ENCODE measurements at places on chromosomes 5 and 9.

DNA sequence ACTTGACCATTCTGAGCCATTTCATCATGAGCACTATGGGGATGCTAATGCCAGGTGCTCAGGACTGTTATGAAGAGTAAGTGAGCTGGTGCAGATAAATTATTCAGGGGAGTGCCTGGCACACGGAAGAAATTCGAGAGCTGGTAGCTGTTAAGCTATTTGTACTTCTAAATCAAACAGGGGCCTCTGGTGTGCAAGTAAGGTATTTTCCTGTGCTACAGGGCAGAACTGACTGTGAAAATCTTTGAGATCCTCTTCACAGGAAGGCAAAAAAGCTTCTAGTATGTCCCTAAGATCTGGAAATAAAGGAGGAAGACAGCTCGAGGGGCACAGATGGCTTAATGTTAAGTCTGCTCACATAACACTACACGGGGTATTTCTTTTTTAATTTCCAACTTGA lies 106.3 kb upstream of the SPOCK1 start:
- peak; percentile 49 for DNase-seq

GRCh38 chr5:73437777-73438644 lies 10.6 kb downstream of the FOXD1 start:
- peak; percentile 24 for DNase-seq

- no peak for DNase-seq
These were observed 185.8 kb downstream of the GADD45G start for GRCh38 chr9:89790542-89791109.

DNA sequence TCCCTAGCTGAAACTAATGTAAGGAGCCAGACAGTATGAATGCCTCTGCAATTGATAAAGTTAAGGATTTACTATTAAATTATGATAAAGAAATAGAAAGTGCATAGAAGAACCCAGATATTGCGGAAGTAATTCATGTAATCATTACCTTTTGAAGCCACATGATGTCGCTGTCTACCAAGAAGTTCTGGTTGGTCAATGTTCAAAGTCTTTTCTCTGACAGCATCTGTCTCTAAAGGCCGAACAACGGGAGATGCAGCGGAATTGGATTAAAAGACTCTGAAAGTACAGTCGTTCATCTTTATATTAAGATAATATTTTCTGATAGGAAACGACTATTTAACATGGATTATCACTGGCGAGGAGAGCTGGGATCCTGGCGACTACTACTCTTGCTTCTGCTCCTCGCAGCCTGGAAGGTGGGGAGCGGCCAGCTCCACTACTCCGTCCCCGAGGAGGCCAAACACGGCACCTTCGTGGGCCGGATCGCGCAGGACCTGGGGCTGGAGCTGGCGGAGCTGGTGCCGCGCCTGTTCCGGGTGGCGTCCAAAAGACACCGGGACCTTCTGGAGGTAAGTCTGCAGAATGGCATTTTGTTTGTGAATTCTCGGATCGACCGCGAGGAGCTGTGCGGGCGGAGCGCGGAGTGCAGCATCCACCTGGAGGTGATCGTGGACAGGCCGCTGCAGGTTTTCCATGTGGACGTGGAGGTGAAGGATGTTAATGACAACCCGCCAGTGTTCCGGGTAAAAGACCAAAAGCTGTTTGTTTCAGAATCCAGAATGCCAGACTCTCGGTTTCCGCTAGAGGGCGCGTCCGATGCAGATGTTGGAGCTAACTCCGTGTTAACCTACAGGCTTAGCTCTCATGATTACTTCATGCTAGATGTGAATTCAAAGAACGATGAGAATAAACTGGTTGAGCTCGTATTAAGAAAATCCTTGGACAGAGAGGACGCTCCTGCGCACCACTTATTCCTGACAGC lies at the start of gene PCDHA8:
Gene PCDHA8 (plus strand): TSS at position 210 of the 985 bp plus-strand sequence. CDS start 135 bp downstream, at position 345.
- peak; percentile 4 for DNase-seq

DNA sequence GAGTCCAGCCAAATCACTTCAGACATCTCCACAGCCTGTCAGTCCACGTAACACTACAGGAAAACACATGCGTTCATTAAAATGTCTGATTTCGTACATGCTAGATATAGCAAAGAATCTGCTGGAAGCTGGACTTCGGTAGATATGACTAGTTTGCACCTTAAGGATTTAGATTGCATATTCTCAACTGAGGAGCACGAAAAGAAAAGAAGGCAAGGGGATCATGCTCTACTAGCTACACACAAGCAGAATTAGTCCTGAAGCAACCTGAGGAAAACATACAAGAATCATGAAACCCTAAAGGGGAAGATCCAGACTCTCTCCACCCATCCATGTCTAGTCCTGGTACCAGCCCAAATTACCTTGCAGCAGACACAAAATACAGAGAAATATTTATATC lies 36.1 kb upstream of the SSBP2 start:
- no peak for DNase-seq

DNA sequence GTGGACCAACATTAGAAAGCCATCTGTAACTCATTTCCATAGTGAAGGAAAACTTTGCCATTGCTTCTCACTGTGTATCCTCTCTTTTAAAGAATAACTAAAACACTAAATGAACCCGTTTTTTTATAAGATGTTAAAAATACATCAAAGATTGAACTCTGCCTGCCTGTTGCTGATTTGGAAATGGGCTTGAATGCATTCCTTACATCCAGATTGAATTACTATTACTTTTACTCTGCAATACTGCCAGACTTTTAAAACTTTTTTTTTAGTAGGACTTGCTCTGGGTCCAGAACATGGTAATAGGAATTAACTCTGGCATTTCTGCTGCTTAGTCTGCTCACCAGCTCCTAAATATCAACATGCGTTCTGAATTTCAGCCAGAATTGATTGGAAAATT lies 176.8 kb upstream of the PAPPA start:
- DNase-seq, result no peak

Data from adipocyte (in vitro differentiated cells).